CD4-positive, alpha-beta T cell treated with Interleukin-12 subunit alpha and Interleukin-12 subunit beta, for 1 hour (primary cell): ENCODE measurements at places on chromosomes 7 and 10.

DNA sequence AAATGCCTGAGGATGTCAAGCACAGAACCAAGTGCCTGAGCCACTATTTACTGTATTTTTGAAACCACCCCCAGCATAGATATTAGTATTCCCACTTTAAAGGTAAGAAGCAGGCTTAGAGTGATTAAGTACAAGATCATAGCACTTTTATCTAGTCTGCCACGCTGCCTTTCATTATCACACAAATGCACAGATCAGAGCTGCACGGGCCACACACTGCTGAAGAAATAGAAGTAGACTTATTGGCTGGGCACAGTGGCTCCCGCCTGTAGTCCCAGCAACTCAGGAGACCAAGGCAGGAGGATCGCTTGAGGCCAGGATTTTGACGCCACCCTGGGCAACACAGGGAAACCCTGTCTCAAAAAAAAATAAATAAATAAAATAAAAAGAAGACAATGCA lies 38.2 kb downstream of the NCAPG2 start:
- DNase-seq: no peak

GRCh38 chr7:83786858-83787257 lies 137.9 kb upstream of the SEMA3E start:
- no peak for DNase-seq

- DNase-seq: no peak
Measured at GRCh38 chr7:15891151-15891881, 204.8 kb upstream of the MEOX2 start.

GRCh38 chr10:121524157-121524817 lies 74.0 kb downstream of the FGFR2 start:
- DNase-seq: no peak

- DNase-seq: no peak
Measured at GRCh38 chr10:8312781-8313180, 258.3 kb downstream of the GATA3 start.
